Dorsolateral prefrontal cortex (tissue), 122 donors: ENCODE measurements at places on chromosomes 12 and 14.

DNA sequence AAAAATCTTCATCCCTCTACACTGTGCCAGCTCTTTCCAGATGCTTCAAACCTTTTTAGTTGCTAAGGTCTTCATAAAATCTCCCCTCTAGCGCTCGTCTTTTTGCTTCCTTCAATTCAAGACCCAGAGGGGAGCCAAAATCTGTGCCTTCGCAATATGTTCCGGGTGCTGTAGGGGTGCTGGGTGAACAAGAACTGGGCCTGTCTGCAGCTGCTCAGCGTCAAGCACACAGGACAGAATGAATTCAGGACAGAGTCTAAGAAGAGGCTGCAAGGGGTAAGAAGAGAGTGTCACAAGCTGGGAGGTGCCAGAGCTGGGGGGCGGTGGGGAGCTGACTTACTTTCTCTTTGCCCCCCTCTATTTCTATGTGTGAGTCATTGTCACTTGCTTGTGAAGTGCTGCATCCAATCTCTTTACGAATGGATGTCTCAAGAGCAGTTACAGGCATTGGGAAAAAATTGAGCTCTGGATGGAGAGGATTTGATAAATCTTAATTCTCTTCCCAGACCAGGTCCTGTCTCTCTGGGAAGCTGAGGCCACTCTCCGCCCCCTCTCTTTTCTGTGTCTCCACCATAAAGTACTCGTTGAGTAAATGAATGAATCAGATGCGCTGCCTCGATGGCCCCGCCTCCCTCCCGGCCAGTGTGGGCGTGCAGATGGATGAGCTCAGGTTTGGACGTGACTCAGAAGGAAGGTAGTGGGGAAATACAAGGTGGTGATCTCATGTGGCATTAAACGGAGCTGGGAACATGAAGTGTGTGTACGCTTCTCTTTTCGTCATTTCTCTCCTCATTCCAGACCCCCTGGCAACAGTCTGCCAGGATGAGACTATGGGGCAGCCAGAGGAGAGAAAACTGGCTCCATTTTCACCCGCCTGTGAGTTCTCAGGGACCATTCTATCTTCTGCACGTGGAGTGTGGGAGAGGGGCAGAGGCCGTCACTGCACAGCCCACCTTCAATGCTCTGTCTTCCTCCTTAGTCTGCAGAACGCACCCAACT, 91.3 kb downstream of the TSPAN9 start:
- DNase-seq = peak; percentile 85

DNA sequence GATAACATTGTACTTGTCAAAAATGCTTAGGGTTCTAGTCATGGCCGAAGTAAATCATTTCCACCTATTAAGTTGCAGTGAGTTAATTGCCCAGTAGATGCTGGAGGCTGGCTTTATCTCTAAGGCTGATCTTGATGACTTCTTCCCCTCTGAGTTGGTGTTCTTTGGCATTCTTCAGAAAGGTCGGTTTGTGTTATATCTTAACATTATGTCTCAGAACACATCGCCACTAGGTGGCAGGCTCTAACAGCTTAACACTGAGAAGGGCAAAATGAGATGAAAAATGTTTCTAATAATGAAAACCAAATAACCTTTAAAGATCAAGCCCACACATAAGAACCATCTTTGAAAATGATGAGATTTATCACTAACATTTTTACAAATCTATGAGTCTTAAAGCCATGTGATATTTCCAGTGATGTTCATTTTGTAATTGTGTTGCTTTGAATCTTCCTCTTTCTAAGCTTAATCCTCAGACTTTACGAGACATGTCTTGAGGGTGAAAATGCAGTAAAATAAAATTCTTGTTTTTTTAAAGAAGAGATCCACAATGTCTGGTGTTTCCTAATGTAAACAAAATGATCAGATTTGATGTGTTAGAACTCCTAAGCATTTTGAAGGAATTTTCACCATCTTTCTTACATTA, 28.6 kb downstream of the SUDS3 start:
- DNase-seq = peak; percentile 71

GRCh38 chr12:124391340-124392261, 96.7 kb downstream of the RFLNA start:
- peak; percentile 60 for DNase-seq

DNA sequence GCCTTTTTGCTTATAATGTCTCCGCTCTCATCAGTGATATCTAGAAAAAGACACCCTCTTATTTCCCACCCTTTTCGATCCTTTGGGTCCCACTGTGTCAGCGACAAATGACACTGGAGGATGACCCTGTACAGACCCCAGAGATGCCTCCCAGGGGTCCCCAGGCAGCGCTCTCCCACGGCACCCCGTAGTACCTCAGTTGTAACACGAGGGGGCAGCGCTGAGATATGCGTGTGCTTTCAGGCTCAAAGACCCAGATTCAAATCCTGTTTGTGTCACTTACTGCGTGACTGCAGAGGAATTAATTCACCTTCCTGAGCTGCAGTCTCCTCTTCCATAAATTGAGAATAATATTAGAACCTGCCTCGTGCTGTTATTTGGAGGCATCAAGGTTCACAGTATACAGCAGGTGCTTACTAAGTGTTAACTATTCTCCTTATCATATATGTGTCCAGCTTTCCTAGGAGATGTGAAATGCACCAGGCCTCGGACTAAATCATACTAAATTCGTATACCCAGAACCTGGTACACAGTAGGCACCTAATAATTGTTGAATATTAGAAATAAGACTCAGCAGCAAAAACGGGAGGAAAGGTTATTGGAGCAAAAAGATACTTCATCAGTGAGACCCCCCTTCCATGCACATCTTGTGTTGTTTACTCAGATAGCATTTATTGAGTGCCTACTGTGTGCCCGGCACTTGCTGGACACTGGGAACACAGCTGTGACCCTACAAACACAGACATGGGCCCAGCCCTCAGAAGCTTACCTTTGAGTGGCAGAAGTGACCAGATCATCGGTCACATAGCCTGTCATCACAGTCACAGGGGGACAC, 99.9 kb downstream of the PHETA1 start:
- no peak for DNase-seq

- DNase-seq = no peak
Observed at GRCh38 chr12:118429688-118430383, 53.5 kb downstream of the SUDS3 start.

- DNase-seq = no peak
Observed at GRCh38 chr12:106657488-106657887, 74.7 kb downstream of the RFX4 start.

- DNase-seq = no peak
Observed at GRCh38 chr14:52146504-52146903, 77.6 kb upstream of the NID2 start.

DNA sequence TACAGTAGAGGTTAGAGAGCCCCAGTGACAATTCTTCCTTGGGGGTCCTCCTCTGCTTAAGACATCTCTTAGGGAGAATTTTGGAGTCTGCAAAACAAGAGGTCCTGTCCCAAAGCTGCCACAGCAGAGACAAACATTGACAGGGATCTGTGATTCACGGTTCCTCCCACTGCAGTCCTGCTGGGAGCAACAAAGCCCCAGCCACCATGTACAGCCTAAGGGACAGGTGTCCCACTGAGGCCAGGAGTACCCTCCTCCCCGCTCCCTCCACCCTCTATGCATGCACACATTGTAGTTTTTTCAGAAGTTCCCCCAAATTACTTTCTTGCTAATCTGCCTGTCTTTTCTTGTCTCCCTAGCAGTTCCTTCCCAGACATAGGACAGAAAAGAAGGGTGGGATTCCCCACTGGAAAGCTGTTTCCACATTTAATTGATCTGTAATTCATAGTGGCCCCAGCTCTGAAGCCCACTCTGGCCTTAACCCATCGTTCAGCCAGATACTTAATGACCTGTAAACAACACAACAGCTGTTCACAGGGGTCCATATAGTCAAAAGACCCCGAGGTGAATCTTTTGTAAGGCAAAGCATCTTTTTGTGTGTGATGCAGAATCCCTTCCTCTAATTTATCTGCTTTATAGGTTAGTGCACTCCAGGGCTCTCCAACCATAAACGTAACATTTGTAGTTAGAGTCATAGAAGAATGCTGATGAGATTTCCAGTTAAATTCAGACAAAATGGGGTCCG, 13.9 kb upstream of the PRICKLE1 start:
- DNase-seq = no peak

DNA sequence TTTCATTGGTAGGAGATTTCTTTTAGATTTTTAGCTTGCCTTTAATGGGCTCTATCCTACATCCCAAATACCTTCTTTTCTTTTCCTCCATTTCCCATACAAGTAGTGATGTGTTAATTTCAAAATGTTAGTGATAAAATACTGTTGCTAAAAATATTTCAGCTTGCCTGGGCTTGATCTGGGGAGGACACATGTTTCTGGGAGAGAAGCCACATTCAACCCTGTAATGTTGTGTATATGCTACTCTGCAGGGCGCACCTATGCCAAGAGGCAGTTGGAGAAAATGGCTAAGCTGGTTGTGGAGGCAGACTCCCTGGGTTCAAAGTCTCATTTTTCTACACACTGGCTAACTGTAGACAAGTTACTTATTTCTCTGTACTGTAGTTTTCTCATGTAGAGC, 26.3 kb downstream of the FLRT2 start:
- DNase-seq = no peak

DNA sequence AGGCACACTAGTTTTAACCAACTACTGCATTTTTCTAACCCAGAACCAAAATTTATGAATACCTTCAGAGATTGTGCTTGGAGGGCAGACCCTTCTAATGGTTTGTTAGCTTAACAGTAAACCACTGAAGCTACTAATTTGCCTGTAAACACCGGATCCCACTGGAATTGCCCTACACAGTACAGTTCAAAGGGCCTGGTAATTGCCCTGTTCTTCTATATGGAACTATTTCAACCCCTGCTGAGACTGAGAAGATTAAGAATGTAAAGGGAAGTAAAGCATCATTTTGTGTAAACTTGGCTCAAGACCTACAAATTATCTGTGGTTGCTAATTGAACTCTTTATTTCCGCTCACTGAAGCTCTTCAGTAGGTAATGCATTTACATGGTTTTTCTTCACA, 468.1 kb downstream of the NPAS3 start:
- DNase-seq = no peak

DNA sequence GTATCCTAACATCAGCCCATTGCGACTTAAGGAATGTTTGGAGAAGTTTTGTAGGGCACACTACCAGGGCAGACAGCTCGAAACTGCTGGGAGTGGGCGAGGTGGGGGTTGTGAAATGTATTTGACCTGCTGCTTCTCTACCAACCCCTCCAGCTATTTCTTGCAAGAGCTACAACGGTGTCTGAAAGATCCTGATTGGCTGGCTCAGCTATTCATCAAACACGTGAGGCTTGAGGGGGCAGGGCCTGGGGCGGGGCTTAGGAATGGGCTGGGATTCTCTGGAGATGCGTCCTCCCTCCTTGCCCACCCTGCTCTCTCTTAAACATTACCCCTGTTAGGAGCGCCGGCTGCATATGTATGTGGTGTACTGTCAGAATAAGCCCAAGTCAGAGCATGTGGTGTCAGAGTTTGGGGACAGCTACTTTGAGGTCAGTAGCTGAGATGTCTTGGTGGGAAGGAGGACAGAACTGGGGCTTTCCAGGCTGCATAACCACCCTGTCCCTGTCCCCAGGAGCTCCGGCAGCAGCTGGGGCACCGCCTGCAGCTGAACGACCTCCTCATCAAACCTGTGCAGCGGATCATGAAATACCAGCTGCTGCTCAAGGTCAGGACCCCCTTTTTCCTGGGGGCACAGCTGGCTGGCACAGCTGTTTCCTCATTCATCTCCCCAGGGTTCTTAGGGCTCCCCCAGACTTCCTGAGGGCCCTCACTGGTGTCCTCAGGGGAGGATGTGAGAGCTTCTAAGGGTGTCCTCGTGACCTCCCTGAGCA, 3.1 kb downstream of the ARHGEF25 start:
- DNase-seq = no peak

- no peak for DNase-seq
Observed at GRCh38 chr14:100387450-100387849, 64.3 kb downstream of the SLC25A47 start.
